HCT116 (cell line): ENCODE measurements at places on chromosomes 16 and 17.

- no peak for DNase-seq
Observed at GRCh38 chr16:72895951-72896350, 152.0 kb downstream of the ZFHX3 start.

- no peak for DNase-seq
Observed at GRCh38 chr16:83136419-83136818, 509.6 kb downstream of the CDH13 start.

GRCh38 chr16:17083628-17084027 is 387.1 kb downstream of the XYLT1 start:
- no peak for DNase-seq

DNA sequence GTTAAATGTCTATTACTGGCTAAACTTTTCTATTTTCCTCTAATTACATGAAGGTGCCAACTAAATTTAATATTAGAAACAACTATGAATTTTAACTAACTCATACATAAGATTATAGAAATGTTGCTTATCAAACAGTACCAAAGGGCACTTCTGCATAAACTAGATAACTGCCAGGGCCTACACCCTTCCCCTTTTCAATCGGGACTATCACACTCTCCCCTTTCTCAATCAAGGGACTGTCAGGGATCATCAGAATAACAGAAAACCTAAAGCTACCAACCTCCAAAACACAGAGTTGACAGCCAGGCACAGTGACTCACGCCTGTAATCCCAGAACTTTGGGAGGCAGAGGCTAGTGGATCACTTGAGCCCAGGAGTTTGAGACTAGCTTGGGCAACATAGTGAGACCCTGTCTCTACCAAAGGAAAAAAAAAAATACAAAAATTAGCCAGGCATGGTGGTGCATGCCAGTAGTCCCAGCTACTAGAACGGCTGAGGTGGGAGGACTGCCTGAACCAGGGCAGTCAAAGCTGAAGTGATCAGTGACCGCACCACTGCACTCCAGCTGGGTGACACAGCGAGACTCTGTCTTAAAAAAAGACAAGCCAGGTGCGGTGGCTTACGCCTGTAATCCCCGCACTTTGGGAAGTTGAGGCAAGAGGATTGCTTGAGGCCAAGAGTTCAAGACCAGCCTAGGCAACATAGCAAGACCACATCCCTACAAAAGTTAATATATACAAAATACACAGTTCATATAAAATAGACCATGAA is 3.2 kb upstream of the PHLPP2 start:
- DNase-seq = no peak

GRCh38 chr17:79106958-79107357 is 32.3 kb downstream of the ENGASE start:
- DNase-seq = no peak

DNA sequence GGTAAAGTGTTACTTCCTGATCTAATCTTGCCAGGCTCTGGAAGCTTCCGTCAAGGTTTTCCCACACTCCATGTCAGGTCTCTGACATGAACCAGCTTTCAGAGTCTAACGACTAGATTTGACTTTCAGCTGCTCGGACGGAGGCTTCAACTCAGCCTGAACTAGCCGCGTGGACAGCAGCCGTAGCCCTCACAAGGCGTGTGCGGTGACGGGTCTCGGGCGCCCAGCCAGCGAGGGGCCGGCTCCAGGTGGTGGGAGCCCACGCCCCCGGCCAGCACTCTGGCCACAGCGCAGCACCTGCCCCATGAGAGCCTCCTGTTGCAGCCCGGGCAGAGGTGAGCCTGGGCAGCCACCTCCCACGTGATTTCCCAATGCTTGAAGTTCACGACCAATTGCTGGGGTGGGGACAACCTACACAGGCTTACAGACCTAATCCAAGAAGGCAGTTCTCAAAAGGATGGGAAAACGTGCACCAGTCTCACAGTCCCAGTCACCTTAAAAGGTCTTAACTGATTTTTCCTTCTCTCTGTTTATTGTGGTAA is 45.5 kb downstream of the TBC1D16 start:
- no peak for DNase-seq

DNA sequence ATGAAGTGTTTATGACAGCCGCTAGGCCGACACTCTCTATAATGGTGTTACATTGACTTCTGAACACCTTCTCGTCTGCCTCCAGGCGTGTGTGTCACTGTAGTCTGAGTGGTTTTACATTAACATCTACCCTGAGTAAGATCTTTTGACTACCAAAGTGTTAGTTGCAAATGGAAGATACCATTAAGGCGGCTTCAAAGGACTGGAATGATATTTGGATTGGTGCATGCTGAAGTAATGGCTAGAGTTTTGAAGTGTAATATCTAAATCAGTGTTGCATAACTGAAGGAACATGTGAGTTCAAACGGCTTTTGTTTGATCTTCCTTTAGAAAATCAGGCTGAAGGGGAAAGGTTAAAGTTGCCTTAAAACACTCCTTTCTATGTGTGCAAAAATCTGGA is 52.2 kb downstream of the BCAS3 start:
- DNase-seq = no peak

GRCh38 chr17:80605326-80606066 is 60.9 kb downstream of the RPTOR start:
- DNase-seq = no peak

- DNase-seq = no peak
Observed at GRCh38 chr17:50169881-50170459, 4.2 kb downstream of the SGCA start.

GRCh38 chr16:74257061-74257460 is 39.6 kb upstream of the PSMD7 start:
- no peak for DNase-seq

DNA sequence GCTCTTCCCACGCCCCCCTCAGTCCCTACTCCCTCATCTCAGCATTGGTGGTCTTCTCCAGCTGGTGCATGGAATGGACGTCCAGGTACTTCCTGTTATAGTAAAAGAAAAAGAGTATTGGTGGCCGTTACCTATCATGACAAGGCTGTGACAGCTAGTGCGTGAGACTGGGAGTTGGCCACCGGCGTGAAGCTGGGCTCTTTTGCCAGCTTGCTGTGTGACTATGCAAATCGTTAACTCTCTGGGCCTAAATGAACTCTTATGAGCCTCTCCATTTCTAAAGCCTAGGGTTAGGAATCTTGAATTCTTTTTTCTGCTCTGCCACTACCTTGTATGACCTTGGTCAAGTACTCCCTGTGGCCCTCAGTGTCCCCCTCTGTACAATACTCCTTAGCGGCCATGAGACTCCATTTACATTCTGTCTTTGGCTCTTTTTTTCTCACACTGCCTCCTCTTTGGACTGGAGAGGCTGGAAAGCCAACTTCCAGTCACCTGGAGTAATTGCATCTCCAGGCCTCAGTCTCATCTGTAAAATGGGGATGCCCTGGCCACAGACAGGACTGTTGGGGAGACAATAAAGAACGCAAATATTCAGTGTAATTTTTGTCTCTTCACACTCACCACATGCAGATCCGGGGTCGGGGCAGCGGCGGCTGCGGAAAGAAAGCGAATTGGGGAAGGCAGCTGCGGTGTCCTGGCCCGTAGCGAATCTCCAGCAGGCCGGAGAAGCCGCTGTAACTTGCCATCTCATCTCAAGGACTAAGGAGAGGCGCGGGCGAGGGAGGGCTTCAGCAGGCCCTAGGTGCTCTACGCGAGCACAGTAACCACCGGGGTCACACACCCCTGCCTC is 1.1 kb downstream of the CFAP119 start:
- DNase-seq = no peak

GRCh38 chr17:69907132-69907847 is 167.7 kb upstream of the KCNJ16 start:
- DNase-seq = no peak

- no peak for DNase-seq
Observed at GRCh38 chr16:71242601-71243000, 12.1 kb upstream of the HYDIN start.

DNA sequence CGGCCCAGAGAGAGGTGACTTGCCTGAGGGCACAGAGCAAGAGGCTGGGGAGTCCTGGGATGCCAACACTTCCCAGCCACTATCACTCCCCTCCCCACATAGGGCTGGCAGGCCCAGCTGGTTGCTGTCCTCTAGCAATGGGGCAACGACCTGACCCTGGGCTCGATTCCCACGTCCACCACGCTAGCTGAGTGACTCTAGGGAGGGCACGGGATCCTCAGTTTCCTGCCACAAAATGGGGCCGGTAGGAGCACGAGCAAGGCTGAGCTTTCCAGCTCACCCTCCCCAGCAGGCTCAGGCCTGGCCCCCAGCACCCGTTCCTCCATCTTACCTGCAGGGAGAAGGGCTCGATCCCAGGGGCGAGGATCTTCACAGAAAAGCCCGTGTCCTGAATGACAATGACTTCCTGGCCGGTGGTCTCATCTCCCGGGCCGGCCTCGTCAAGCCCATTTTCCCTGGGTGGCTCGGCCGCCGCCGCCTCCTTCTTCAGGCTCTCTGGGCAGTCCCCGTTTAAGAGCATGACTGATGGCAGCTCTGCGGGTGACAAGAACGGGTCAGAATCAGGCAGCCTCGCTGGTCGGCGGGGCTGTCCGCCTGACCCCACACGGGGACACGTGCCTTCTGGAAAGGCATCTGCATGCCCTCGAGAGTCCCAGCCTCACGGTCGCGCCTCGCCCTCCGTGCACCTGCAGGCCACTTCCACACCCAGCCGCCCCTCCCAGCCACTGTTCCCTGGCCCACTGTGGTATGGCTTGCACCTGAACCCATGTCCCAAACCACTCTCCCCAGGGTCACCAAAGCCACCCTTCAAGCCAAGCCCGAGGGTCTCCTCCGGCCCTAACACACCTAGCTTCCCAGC is 7.3 kb downstream of the CLUH start:
- no peak for DNase-seq

DNA sequence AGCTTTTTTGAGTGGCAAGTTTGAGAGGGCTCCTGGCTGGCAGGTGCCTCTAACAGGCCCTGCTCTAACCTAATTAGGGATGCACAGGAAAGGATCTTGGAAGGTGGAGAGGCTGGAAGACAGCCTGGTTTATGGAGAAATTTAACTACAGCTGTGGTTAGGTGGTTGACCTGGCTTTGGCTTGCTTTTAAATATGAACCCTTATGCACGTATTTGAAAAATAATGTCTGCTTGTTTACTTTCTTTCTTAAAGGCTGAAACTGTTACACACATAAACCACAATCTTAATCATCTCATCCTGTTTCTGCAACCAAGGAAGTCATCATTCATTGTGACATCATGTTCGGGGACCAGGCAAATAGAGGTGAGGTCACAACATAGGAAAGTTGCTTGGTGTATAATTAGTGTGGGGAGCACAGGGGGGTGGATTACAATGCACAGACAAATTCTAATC is 23.1 kb upstream of the DHRS13 start:
- no peak for DNase-seq

GRCh38 chr17:73588891-73589290 is 55.4 kb downstream of the SDK2 start:
- DNase-seq = no peak

GRCh38 chr16:59459806-59460205 is 725.7 kb upstream of the GOT2 start:
- no peak for DNase-seq

- DNase-seq = no peak
Observed at GRCh38 chr16:20647736-20648135, 49.7 kb downstream of the ACSM1 start.

DNA sequence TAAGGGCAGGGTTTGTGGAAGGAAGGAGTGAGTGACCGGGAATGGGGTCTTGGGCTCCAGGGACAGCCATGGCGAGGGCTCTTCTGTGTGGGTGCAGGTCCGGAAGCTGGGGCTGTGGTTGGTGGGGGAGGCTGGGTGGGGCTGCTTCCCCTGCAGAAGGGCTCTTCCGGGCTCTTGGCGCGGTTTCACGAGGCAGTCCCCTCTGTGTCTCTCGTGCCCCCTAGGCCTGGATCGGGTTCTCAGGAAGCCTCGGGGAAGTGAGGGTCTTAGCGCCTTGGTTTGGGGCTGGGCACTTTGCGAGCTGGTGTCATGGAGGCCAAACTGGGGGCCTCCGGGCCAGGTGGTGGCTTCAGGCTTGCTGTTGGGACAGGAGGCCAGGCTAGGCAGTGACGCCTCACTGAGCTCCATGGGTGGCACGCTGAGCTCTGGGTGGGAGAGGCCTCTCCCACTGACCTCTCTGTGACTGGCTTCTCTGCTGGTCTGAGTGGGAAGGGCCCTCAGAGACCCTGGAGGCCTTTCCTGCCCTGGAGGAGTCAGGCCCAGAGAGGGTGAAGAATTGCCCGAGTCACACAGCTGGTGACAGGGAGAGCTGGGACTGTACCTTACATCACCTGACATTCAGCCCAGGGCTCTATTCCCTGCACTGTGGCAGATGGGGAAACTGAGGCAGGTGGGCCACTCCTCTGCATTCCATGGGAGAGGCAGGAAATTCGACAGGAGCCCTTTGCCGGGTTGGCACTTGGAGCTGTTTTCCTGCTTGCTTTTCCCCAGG is 8.2 kb downstream of the ADCY7 start:
- DNase-seq = no peak

DNA sequence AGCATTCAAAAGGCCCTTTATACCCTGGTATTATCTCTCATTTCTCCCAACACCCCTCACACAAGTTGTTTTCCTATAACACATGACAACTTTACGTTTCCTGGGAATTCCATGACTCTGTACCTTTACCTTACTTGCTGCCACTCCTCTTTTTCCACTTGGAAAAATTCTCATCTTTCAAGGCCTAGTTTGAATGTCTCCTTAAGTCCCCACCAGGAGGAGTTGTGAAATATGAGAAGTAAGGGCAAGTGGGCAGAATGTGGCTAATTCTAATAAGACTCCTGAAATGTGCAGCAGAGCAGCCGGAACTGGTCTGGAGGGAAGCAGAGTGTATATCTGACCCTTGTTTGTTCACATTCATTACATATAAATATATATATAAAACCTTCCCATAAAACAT is 39.7 kb downstream of the BRCA1 start:
- DNase-seq = peak; percentile 12

DNA sequence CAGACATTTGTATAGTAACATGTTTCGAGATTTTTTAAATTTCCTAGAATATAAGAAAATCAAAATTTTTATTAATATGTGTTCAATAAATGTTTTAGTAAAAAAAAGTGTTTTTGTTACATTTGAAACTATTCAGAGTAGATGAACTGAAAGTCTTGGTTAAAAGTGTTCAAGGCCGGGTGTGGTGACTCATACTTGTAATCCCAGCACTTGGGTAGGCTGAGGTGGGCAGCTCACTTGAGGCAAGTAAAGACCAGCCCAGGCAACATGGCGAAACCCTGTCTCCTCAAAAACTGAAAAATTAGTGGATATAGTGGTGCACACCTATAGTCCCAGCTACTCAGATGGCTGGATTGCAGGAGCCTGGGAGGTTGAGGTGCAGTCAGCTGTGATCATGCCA is 16.8 kb upstream of the PHKG2 start:
- DNase-seq = no peak

DNA sequence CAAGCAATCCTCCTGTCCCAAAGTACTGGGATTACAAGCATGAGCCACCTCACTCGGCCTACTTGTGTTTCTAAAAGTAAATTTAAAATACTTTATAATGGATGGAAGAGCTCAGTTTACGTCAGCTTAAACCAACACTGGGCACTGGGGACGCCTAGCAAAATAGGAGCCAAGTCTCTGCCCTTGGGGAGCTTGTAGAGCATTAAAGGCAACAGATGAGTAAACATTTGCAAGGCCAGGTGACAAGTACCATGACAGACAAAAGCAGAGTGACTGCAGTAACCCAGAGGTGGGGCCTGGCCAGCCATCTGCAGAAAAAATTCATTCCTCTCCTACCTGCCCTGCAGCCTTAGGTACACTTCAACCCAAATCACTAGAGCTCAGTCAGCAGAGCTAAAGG is 12.1 kb upstream of the NLK start:
- DNase-seq = no peak
